Activated naive CD8-positive, alpha-beta T cell treated with anti-CD3 and anti-CD28 coated beads, Interleukin-2, amount 10 ng/mL, durations not matched to agents 7 days and 5 days (primary cell): ENCODE measurements at places on chromosomes 11 and 22. TPM values are rescaled to one million over a fixed set of nuclear protein-coding genes. Genes with fewer than 3 reads are reported as not detected.

The SCUBE1 gene
- 0.03 TPM for total RNA-seq

The RIBC2 gene
- total RNA-seq = 12.1 TPM

- H3K27ac ChIP-seq = no peak overlapping the region
- peaks cover 41% of the 10 kb centered on the region for H3K36me3 ChIP-seq
- H3K27me3 ChIP-seq = no peaks in the 10 kb centered on the region
- DNase-seq = no peak
Observed at GRCh38 chr22:45336971-45337431, 27.3 kb downstream of the FAM118A start.

DNA sequence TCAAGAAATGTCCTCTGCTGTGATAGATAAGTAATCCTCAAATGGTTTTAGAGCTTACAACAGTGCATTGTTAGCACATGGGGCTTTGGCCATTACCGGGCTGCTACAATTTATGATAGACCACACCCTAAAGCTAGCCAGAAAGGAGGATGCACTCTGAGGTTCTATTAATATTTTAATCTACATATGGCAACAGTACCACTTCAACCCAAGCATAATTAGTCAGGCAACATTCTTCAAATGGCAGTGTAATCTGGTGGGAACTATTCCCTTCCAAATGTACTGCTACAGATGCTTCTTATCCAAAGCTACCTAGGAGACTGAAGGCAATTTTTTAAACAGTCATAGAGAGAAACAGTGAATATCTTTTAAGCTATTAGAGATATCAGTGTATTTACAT, 697.6 kb downstream of the KCNA4 start:
- no peaks in the 10 kb centered on the region for H3K36me3 ChIP-seq
- H3K27me3 ChIP-seq = no peaks in the 10 kb centered on the region
- no peak overlapping the region for H3K4me3 ChIP-seq
- DNase-seq = no peak
- H3K27ac ChIP-seq = no peak overlapping the region
- no peaks in the 10 kb centered on the region for H3K4me1 ChIP-seq

The LRRC74B gene
- total RNA-seq = not detected

GRCh38 chr11:1232021-1232882, 9.4 kb downstream of the MUC5B start:
- H3K27ac ChIP-seq = no peak overlapping the region
- no peak for DNase-seq
- H3K27me3 ChIP-seq = no peaks in the 10 kb centered on the region
- no peak overlapping the region for H3K4me3 ChIP-seq
- H3K36me3 ChIP-seq = no peaks in the 10 kb centered on the region

DNA sequence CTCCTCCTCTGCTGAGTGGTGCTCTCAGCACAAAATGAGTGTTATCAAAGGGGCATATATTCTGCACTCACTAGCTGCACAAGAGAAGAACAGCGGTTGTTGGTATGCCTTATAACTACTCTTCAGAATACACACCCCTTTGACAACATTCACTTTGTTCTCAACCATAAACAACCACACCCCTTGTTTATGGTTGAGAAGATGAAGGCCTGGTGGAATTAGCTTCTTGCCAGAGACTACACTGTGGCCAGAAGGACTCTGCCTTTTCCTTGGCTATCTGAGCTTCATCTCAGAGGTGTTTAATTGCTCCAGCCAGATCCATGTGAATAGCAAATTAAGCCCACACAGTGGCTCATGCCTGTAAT, 45.0 kb upstream of the CLDN5 start:
- H3K4me3 ChIP-seq = no peak overlapping the region
- H3K4me1 ChIP-seq = no peaks in the 10 kb centered on the region
- peaks cover 6% of the 10 kb centered on the region for H3K27me3 ChIP-seq
- H3K27ac ChIP-seq = no peak overlapping the region
- DNase-seq = no peak
- no peaks in the 10 kb centered on the region for H3K36me3 ChIP-seq

The ST14 gene
- total RNA-seq = 0.67 TPM

- peaks cover 21% of the 10 kb centered on the region for H3K27me3 ChIP-seq
- peaks cover 18% of the 10 kb centered on the region for H3K4me1 ChIP-seq
- no peak overlapping the region for H3K27ac ChIP-seq
- H3K36me3 ChIP-seq = no peaks in the 10 kb centered on the region
Observed at GRCh38 chr11:75387736-75388294, 11.5 kb upstream of the RPS3 start.

The OR2AG2 gene
- not detected for total RNA-seq

The NRXN2 gene
- total RNA-seq = not detected

The MS4A18 gene
- not detected for total RNA-seq

GRCh38 chr11:11536650-11537049, 85.2 kb downstream of the GALNT18 start:
- H3K4me1 ChIP-seq = no peaks in the 10 kb centered on the region
- H3K27ac ChIP-seq = no peak overlapping the region
- H3K4me3 ChIP-seq = no peak overlapping the region
- H3K27me3 ChIP-seq = no peaks in the 10 kb centered on the region
- no peak for DNase-seq
